ENCODE measurements at places on chromosomes 7 and 10.

DNA sequence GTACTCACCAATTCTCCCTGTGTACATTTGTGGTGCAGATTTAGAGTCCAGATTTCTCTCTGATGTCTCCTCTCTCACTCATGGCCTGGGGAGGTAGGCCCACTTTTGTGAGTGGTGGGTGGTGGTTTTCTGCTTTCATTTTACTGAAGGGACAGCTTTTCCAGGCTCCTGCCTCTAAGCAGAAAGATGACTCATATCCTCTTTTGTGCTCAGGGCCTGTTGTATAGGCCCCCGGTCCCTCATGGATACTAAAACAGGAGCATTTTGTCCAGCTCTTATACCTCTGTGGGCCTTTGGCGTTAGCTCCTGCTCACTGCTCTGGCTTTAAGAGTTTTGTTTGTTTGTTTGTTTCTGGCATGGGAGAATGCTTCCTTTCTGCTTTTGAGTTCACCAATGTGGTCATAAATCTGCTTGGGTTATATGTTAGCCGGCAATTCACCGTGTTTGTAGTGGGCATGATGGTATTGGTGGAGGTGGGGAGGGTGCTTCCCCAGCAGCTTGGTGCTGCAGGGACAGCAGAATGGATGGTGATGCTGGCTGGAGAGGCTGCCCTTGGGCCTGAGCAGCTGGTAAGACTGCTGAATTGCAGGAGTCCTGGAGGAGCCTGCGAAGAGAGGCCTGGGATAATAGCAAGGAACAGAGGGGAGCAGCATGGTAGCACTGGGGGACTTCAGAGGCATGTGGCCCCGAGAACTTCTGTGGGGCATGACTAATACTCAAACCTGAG is 468.7 kb downstream of the RPS24 start:
- DNase-seq: no peak

- DNase-seq: no peak
Observed at GRCh38 chr10:21099291-21100062, 202.4 kb upstream of the NEBL start.

- no peak for DNase-seq
Observed at GRCh38 chr7:91112902-91113341, 151.3 kb upstream of the FZD1 start.

DNA sequence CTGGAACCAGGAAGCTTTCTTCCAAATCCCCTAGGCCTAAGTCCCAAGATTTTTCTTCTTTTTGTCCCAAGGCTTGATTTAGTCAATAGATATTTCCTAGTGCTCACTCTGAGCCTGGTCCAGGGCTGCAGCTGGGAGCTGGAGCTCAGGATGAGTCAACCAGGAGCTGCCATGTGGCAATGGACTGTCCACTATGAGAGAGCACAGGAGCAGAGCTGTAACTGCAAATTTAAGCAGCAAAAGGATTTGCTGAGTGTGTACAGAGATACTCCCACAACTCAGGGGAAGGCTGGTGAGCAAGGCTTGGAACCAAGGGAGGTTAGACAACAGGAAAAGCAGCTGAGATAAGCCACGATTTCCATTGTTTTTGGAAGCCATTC is 92.1 kb upstream of the CXCL12 start:
- no peak for DNase-seq

DNA sequence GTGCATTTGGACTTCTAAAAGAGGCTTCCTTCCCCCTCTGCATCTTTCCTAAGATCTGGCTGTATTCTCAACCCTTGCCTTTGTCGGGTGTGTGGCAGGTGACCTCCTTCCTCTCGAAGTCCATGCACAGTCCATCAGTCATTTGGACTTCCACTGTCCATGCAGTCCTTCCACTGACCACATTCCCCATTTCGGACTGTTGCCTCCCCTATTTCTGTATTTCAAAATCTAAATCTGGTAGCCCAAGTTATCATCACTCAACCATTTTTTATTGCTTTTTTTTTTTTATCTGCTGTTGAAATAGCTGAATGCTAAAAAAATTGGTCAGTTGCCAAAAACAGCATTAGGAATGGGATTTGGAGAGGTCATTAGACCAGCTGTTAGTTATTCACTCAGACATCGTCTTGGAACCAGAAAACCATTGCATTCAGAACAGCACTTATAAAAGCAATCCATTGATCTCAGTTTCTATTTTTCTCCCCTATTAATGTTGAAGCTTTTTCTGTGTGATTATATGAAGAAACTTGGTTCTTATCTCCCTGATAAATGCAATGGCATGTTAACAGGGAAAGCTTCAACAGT is 575.6 kb downstream of the KIF20B start:
- no peak for DNase-seq

DNA sequence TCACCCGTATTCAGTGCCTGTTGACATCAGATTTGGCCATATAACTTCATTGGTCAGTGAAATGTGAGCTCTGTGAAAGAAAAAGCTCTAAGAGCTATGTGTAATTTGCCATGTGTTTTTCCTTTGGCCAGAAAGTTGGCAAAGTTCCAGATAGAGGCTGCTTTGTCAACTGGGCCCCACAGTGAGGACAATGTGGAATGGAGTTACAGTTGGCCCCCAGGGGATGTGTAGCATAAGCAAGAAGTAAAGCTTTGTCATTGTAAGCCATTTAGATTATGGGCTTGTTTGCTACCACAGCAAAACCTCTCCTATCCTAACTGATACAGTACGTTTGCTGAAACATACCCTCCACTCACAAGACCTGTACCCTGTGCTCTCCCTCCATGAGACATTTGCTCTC is 119.1 kb upstream of the HABP2 start:
- DNase-seq: no peak

GRCh38 chr10:57262892-57263291 is 901.8 kb upstream of the ZWINT start:
- no peak for DNase-seq

GRCh38 chr7:93307943-93308342 is 75.8 kb downstream of the VPS50 start:
- DNase-seq: no peak

DNA sequence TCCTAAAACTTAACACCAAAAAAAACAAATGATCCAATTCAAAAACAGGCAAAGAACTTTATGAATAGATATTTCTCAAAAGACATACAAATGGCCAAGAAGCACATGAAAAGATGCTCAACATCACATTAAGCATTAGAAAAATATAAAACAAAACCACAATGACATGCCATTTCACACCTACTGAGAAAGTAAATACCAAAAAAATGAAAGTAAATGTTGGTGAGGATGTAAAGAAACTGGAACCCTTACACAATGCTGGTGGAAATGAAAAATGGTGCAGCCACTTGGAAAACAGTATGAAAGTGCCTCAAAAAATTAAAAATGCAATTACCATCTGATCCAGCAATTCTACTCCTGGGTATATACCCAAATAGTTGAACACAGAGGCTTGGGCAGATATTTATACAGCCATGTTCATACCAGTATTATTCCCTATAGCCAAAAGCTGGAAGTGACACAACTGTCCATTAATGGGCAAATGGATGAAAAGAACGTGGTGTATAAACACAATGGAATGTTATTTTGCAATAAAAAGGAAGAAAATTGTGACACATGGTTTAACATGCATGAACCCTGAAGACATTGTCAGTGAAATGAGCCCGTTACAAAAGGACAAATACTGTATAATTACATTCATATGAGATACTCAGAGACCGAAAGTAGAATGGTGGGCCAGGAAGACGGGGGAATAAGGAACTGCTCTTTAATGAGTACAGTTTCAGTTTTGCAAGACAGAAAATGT is 89.0 kb downstream of the JMJD1C start:
- no peak for DNase-seq

DNA sequence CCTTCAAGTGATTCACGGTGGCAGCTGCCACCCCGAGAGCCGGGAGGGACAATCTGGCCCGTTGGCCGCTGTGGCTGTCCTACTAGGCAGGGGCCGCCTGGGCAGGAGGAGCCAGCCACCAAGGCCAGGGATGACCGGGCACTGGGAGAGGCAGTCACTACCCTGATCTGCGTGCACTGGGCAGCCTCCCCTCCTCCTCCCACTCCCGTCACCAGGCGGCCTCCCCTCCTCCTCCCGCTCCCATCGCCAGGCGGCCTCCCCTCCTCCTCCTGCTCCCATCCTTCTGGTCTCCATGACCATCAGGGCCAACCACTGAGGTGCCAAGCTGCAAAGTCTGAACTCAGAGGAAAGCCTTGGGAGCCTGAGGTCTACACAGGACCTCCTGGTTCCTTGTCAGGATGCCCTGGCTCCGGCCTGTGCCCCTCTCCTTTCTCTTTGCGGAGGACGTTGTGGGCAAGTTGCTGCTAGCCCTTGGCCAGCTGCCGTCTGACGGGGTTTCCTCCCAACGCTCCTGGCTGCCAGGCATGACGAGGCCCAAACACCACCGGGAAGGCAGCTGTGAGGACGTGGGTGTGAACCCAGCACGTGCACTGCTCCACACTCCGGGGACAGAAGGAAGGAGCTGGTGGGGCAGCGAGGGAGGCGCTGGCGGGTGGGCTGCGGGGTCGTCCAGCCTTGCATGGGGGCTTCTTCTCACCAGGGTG is 131.1 kb downstream of the WDR37 start:
- no peak for DNase-seq

DNA sequence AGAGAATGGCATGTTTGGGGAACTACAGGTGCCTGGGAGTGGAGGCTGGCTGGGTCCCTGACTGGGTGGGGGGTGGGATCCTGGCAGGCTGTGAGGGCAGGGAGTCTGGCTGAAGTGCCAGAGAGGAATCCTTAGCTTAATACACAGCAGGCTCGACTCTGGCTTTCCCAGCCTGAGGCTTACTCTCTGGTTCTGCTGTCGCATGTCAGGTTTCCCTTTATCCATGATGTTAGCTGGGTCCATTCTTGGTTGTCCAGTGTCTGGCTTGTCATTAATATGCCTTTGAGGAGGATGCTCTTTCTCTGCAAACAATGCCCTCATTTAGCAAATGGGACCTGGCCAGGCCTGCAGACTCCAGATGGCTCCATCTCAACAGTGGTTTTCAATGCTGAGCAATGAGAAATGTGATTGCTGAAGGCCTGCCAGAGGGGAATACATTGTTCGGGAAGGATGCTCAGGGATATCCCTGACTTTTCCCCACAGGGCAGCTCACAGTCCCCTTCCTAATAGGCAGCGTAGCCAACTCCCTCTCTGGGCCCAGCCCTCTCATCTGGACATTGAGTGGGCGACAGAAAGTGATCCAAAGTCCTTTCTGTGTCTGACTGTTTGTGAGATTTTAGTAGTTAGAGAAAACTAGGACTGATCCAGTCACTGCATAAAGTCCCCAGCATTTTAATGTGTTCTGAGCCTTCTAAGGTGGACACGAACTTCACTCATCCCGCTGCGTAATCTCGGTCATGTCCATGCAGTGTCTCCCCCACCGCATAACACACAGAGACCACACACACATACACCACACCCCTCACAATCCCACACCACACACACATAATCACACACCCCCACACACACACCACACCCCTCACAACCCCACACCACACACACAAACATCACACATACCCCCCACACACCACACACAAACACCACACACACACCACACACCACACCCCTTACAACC is 124.9 kb downstream of the ANLN start:
- no peak for DNase-seq

GRCh38 chr7:6436385-6436685 is 11.4 kb downstream of the DAGLB start:
- DNase-seq: peak; percentile 39

- no peak for DNase-seq
Observed at GRCh38 chr10:71765176-71765904, 8.0 kb downstream of the VSIR start.

GRCh38 chr10:24007359-24007758 is 201.6 kb upstream of the KIAA1217 start:
- DNase-seq: no peak

GRCh38 chr10:8076933-8077332 is 22.4 kb downstream of the GATA3 start:
- DNase-seq: no peak

DNA sequence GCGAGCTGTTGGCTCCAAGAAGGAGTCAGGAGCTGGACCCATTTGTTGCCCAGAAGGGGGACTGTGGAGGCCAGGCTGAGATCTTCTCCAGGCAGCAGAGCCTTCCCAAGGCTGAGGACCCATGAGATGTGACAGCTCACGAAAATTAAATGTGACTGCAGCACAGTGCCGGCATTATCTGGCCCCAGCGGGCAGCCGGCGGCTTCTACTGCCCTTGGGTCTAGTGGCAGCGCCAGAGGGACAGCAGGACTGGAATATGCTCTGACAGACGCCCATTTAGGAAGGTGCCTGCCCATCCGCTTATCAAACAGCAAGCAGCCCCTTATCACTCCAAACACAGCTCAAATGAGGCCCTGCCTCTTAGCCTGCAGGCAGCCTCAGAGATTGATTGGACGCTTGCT is 122.9 kb upstream of the LYZL2 start:
- DNase-seq: no peak

DNA sequence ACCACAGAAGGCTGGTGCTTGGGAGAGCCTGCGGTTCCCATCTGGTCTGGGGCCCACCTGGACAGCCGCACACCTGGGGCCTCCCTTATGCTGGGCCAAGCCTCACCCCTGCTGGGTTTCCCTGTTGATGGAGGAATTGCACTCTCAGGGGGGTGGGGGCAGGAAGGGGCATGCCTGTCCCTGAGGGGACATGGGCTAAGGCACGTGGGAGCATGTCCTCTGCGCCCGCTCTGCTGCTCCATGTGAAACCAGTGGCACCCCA is 43.4 kb downstream of the OAT start:
- no peak for DNase-seq

DNA sequence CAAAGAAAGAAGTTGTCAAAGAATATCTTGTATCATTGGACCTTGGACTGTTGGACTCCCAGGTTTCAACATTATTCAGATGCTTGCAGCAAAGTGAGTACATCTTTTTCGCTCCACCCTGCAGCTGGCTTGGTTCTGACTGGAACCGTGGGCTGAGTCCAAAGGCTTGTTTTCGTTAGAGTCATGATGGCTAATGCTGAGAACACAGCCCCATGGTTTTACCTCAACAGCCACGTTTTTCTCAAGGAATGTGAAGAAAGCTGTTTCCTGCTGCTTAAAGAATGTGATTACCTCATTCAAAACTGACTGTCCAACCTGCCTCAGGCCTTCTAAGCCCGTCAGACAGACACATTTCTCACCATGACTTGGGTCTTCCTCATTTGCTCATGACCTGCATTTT is 69.5 kb downstream of the STEAP1B start:
- DNase-seq: no peak

DNA sequence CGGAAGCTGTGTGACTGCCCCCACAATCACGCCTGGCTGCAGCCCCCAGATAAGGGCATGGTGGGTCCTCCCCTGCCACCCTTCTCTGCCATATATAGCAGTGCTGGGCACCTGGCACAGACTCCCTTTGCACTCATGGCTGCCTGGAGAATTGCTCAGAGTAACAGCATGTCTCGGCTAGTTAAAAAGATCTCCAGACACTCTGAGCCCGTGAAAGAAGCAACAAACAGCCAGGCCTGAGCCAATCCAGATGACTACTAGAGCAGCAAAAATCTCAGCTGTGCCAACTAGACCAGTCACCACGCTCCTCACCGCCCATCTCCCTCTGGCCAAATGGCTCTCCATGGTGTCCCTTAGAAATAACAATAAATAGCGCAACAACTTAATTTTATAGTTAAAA is 71.3 kb downstream of the PARD3 start:
- DNase-seq: no peak

- DNase-seq: no peak
Observed at GRCh38 chr7:29146888-29147609, 712 bp upstream of the CPVL start.
